Central memory CD8-positive, alpha-beta T cell (primary cell): ENCODE measurements at places on chromosomes 11 and 22.
A peak's percentile ranks its signal among the peaks of the same experiment; 100 is the strongest.

- no peak for DNase-seq
Measured at GRCh38 chr11:3200388-3201111, 18.1 kb downstream of the MRGPRG start.

DNA sequence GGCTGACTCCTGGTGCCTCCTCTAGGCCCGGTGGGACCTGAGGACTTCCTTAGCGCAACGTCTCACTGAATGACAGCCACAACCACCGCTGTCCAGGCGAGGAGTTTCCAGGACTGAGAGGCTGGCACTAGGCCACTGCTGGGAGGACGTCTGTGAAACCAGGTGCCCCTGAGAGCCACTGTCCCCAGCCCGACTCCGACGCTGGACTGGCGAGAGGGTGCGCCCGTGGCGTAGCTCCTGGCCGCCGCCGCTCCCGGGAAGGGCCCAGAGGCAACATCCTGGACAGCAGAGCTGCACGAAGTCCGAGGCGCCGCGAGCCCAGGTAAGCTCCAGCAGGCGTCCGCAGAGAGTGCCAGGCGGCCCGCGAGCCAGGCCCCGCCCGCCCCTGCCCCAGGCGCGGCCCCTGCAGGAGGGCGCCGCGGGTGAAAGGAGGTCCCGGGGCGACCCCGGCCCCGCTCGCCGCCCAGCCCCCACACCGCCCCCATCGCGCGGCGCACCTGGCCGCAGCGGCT is 525 bp downstream of the DGCR2 start:
- no peak for DNase-seq

DNA sequence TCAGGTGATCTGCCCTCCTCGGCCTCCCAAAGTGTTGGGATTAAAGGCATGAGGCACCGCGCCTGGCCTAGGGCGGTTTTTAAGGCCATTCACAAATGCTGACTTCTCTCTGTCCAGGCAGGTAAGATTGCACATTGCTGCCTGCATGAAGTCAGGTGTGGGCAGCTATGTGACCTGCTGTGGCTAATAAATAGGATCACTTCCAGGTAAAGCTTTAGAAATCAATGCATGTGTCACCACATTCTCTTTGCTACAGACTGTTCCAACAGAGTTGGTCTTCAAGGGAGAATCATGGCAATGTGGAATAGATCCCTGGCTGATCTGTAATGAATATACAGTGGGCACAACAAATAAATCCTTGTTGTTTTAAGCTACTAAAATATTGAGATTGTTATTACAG is 260.3 kb upstream of the PITPNB start:
- no peak for DNase-seq

DNA sequence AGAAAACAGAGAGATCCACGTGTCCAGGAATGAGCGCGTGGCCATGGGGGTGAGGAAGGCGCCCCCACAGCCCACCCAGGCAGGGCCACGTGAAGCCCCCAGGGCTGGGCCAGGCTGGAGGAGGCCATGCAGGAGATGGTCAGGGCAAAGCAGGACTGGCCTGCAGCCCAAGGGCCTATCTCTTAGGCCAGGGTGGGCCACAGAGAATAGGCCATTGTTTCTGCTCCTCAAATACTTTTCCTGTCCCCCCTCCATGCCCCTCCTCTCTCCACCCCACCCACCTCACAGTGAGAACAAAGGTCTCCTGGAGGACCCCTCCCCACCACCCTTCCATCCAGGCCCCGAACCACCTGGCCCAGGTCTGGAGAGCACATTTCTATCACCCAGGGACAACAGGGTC is 8.3 kb upstream of the CDC42EP1 start:
- no peak for DNase-seq

DNA sequence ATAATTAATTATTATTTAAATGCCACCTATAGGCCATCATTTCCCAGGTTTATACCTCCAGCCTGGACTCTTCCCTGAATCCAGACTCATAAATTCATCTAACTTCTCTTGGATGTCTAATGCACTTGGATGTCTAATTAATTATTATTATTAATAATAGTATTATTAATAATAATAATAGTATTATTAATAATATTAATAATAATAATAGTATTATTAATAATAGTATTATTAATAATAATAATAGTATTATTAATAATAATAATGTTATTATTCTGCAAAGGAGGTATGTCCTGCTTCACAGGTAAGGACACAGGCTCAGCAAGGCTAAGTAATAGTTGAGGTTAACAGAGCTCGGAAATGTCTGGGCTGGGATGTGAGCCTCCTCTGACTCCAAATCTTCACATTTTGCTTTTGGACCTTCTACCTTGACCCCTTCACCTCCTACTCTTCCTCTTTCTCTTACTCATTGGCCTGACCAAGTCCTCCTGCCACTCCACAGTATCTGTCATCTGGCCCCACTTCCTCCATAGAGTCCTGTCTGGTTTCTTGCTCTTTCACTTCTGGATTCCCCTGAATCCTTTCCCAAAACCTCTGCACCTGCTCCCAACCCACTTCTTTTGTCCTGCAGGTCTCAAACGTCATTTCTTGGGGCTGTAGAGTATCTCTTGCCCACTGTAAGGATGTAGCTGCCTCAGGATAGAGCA is 8.0 kb downstream of the RIBC2 start:
- DNase-seq, result no peak

- no peak for DNase-seq
Measured at GRCh38 chr11:126280595-126280994, 2.3 kb upstream of the TIRAP start.

DNA sequence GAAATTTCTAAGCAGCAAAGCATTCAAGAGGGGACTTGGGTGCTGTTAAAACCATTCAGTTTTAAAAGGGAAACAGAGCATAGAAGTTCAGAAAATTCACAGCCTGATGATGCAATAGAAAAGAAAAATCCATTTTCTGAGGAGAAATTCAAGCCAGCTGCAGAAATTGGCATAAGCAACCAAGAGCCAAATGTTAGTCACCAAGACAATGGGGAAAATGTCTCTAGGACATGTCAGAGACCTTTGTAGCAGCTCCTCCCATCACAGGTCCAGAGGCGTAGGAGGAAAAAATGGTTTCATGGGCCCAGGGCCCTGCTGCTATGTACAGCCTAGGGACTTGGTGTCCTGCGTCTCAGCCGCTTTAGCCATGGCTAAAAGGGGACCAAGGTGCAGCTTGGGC is 5.5 kb upstream of the IRAG1 start:
- no peak for DNase-seq

DNA sequence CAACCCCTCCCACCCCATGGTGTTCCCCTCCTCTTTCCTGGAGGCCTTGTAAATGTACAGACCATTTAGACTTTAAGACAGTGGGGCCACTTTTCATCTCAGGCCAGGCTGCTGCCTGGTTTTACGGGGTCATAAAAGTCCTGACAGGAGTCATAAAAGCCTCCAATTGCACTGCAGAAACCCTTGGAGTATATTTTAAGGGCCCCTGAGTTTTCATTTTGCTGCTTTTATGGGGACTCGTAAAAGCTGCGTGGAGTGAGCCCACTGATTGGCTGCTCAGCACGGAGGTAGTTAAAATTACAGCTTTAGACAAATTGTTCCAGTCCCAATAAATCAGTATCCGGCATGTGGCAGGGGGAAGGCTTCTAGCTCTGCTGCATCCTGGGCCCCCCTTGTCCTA is 627.6 kb downstream of the NTM start:
- DNase-seq, result no peak

- peak; percentile 33 for DNase-seq
Measured at GRCh38 chr11:60912223-60912850, 1.6 kb upstream of the TMEM109 start.

DNA sequence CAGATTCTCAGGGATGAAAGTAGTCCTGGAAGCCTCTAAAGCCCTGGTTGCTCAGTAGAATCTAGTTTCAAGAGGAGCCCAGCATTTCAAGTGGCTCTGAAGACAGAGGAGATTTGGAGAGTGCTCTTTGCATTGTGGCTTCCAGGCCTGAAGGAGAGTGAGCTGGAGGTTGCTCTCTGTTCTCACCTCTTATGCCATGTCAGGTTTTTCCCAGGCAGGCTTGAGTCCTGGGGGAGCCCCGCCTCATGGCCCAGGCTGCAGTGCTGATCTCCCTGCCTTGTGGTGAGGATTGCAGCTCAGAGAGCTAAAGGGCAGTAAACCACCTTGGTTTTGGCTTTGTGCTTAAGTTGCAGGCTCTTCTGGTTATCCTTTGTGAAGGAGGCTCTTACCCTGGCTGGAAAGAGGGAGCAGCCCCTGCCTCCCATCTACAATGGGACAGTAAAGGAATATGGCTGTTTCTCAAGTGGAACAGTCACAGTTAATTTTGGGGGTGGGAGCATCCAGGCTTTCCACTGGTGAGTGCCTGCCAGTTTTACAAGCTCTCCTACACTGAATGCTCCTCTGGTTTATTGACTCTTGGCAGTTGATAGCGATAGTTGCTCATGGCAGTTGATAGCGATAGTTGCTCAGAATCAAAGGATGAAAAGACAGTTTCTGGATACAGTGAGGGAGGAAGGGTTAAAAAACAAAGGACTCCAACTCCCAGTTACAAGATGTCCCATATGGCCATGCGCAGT is 32.6 kb downstream of the RCOR2 start:
- no peak for DNase-seq

- DNase-seq, result no peak
Measured at GRCh38 chr11:80103142-80103859, 662.5 kb upstream of the TENM4 start.
